ENCODE measurements at places on chromosomes 3 and 15.

DNA sequence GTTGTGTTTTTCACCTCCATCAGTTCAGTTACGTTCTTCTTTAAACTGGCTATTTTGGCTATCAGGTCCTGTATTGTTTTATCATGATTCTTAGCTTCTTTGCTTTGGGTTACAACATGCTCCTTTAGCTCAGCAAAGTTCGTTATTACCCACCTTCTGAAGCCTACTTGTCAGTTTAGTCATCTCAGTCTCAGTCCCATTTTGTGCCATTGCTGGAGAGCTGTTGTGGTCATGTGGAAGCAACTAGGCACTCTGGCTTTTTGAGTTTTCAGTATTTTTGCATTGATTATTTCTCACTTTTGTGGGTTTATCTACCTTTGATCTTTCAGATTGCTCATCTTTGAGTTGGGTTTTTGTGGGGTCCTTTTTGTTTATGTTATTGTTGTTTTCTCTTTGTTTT is 151.3 kb downstream of the CFAP20DC start:
- DNase-seq, result no peak

GRCh38 chr3:126731044-126731443 is 27.0 kb downstream of the CHCHD6 start:
- peak; percentile 37 for DNase-seq

GRCh38 chr15:98039596-98039995 is 79.1 kb downstream of the ARRDC4 start:
- no peak for DNase-seq

DNA sequence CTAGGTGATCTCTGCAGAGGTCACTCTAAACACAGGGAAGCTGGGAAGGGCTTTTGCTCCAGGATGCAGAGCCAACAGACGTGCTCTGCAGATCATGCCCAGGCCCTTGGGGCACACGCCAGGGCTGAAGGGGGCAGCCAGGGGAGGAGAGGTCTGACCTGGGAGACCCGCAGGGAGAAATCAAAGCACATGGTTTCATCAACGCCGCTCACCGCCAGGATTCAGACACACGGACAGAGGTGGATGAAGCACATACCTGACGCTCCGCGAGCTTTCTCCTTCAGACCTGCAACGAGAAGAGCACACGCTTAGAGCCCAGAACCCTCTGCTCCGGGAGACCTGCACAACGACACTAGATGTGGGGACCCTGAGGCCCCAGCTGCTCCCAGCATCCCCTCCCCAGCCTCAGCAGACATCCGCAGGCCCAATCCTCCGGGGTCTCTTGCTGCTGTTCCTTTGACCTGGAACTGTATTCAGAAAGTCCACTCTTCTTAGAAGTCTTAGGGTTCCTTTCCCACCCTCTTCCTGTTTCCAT is 90.7 kb upstream of the IQSEC1 start:
- DNase-seq, result no peak

GRCh38 chr15:71758711-71759110 is 51.6 kb upstream of the NR2E3 start:
- no peak for DNase-seq

- DNase-seq, result no peak
Measured at GRCh38 chr3:171744158-171744741, 66.0 kb downstream of the PLD1 start.

DNA sequence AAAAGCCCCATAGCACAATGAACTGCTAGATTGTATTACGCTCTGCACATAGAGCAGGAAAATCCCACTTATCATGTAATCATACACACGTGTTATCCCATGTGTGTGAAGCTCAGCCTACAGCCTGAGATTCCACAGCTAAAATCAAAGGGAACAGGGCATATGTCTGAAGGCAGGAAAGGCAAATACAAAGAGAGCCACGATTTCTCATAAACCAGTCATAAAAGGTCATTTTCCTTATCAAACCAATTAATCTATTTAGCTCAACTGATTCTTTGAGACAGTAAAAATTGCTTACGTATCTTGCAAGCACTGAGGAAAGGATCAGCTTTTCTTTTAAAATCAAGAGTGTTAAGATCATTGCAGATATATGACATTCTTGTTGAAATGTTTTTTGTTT is 199.5 kb upstream of the TBL1XR1 start:
- DNase-seq, result no peak

- DNase-seq, result no peak
Measured at GRCh38 chr3:21331321-21331720, 419.7 kb downstream of the ZNF385D start.

DNA sequence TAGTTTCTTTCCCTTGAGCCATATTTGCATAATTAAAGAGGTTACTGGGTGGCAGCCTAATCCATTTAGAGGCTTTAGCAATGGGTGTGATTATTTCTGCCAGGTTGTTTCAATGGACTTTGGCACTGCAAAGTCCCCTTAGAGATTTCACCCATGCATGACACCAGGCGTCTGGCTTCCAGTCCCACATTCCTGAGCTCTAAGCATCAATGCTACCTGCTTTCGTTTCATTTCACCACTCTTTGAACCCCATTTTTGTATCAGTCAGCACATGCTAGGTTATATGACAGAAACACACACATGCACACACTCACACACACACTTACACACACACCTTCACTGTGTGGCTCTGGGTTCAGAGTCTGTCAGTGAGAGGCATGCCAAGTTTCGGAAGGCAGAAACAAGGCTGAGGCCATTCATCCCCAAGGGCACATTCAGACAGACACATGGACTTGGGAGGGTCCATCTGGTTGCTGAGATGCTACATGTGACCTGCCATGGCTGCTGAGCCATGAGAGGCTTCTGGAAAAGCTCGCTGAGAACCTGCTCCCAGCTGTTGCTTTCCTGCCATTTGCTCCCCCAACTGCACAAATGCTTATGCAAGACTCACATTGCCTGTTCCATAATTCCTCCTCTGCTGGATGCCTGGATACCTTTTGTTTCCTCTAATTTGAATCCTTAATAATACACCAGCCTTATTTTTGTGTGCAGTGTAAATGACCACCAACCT is 354.1 kb downstream of the GABRG3 start:
- DNase-seq, result no peak

GRCh38 chr3:13849018-13849417 is 30.9 kb downstream of the WNT7A start:
- no peak for DNase-seq

DNA sequence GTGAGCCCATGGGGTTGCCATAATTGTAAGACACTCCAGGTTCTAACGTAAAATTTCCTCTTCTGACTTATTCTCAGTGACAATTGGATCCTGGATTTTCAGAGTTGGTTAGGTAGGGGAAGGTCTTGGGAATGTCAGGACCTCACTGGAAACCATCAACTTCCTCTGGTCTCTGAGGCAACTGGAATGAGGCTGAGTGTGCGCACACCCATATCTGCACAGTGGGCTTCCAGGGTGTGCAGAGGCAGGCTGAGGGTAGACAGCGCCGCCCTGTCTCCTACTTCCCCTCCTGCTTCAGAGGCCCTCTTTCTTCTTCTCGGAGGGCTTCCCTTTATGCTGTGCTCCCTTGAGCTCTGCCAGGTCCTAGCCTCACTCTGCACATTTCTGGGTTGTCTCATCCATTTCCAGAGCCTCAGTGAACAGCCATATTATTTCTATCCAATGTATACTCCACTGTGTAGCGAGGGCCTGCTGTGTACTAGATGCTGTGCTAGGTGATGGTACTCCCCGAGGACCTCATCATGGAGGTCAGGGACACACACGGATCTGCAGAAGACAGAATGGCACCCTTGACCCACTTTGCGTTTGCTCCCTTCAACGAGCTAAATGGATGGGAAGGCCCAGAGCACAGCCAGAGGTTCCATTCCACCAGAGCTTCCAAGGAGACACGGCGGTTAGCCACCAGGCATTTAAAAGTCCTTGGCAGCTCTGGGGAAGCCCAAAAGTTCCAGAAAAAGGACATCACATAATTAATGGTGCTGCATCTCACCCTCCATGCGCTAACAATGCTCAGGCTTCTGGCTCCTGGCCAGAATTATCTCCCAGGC is 18.3 kb downstream of the ACAA1 start:
- no peak for DNase-seq

- DNase-seq, result peak; percentile 85
Measured at GRCh38 chr3:179958143-179958542, 78.6 kb downstream of the PEX5L start.

- DNase-seq, result no peak
Measured at GRCh38 chr15:40290918-40291574, 8.2 kb upstream of the ANKRD63 start.

GRCh38 chr15:87851497-87851896 is 405.0 kb downstream of the NTRK3 start:
- no peak for DNase-seq

DNA sequence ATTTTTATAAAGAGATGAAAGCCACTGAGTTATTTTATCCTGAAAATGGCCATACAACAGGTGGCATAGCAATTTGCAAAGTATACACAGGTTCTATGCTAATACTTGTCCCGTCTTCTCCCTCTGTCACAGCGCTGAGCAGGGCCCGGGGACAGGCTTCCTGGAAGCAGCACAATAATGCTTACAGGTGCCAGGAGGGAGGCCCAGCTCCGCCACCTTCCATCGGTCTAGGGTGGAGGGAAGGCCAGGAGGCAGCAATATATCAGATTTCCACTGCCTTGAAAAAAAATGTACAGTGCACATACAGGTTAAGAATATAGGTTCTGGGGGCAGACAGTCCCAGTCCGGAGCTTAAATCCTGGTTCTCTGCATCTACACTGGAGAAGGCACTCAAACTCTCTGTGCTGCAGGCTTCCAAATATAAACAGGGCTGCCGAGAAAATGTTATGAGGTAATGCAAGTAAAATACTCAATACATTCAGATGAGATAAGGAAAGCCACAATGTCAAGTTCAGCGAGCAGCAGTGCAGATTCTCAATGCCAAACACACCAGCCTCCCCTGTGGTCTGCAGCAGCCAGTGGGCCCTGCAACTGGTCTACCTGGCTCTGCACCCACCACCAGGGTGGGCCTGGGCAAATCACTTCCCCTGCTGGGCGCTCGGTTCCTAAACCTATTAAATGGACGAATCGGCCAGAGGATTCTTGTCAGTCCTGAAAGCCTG is 189.6 kb downstream of the XXYLT1 start:
- no peak for DNase-seq

GRCh38 chr3:178036451-178037144 is 499.6 kb upstream of the KCNMB2 start:
- no peak for DNase-seq

DNA sequence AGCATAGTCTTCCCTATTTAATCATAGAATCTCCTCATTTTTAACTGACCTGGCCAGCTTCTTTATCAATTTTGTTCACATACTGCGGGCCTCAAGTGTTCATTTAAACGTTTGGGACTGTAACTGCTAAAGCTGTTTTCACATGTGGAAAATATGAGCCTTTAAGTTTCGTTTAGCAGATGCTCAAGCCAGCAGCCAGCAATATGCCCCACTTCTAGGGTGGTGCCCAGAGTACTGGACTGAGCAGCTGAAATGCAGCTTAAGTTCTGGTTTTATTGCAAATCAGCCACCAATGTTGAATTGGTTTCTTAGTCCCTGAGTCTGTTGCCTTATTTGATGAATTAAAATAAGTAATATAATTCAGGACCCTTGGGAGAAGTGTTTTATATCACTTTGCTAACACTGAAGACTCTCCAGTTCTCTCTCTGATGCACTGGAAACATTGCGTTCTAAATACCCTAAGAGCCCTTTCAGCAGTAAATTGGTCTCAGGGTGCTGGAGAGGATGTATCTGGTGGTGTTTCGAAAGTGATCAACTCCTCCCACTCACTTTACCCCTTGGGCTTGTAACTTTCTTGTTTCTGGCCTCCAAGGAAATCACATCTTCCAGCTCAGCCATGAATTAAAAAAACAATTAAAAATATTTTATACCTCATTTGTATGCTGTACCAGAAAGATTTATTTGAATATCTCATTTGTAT is 61.7 kb downstream of the B3GALNT1 start:
- no peak for DNase-seq

GRCh38 chr15:63288778-63289378 is 11.5 kb downstream of the APH1B start:
- DNase-seq, result peak; percentile 68

- DNase-seq, result no peak
Measured at GRCh38 chr3:24707936-24708335, 213.3 kb upstream of the THRB start.

GRCh38 chr3:142148792-142149672 is at the start of gene TFDP2:
TFDP2 (minus strand) TSS chr3:142149544; CDS start chr3:142101749, 47,795 bp downstream.
- peak; percentile 88 for DNase-seq
